ENCODE measurements at places on chromosomes 13 and 19.

DNA sequence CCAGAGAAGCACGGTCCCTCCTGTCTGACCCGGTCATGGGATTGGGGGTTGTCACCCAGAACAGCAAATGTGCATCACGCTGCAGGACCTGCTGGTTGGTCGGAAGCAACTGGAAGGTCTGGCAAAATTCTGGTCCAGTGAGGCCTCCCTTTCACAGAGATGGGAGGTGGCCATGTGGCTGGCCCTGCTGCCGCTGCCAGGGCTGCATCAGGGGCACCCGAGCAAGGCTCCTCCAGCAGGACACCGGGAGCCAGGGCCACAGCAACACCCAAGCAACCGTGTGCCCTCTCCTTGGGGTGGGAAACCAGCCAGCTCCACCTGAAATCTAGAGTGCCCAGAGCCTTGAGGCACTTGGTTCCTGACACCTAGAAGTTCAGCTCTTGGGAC is 11.5 kb upstream of the GAS6 start:
- DNase-seq = no peak

GRCh38 chr19:293436-294110 is 2.4 kb upstream of the PLPP2 start:
- no peak for DNase-seq

GRCh38 chr13:22169473-22169872 is 498.6 kb downstream of the FGF9 start:
- no peak for DNase-seq

GRCh38 chr19:32330213-32330857 is 15.1 kb upstream of the ZNF507 start:
- no peak for DNase-seq

GRCh38 chr19:40578442-40578908 is 1.8 kb downstream of the SHKBP1 start:
- no peak for DNase-seq

DNA sequence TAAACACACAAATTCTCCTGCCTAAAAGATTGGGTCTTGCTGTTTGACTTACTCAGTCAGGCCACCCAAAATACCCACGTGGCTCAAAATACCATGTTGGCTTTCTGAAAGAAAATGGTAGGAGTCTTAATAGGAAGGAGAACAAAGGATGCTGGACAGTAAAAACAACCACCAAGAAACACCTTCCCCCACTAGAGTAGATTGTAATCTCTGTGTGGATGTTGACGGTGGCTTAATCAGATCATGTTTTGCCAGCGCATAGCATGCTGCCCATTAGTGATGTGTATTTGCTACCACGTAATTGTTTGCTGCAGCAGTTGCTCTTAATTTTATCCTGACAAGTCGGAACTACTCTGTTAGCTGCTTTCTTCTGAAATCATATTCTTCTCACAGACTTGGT is 1229.3 kb upstream of the SLC10A2 start:
- no peak for DNase-seq

DNA sequence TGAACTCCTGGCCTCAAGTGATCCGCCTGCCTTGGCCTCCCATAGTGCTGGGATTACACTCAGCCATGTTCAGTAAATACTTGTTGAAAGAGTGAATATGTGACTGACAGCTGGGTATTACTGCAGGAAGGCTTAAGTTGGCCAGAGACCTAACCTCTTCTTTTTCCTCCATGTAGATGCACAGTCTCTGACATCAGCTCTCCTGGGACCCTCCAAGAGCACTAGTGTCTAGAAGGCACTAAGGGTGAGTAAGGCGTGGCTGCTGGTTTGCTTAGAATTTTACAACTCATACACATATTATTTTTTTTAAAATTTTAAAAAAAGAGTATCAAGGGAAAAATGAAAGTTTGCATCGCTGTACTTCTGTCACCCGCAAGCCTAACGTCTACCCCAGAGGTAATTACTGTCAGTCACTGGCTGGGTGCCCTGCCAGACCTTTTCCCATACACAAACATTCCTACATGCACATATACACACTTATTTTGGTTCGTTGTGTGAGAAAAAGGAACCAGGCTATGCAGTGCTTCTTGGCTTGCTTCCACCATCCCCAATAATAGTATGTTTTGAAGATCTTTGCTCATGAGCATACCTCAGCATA is 122.0 kb downstream of the SIPA1L3 start:
- no peak for DNase-seq

- DNase-seq = no peak
These were observed 60.2 kb downstream of the PEX11G start for GRCh38 chr19:7428651-7429113.

DNA sequence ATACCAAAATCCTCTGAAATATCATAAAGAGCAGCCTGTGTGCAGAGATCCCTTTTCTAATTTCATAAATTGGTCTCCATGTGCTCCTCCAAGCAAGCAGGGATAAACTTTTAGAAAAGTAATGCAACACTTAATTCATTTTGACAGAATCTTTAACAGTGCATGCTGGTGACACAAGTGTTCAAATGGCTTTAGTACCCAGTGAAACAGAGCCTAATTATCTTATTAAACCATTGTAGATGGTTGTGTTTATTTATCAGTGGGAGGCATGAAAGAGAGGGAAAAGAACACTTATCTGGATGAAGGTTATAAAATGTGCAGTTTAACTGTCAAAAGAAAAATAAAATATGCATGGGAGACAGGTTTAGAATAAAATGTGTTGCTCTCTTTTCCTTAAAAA is 945.0 kb upstream of the PCDH20 start:
- no peak for DNase-seq

- DNase-seq = no peak
These were observed 93.5 kb downstream of the ZDHHC20 start for GRCh38 chr13:21365574-21365973.

DNA sequence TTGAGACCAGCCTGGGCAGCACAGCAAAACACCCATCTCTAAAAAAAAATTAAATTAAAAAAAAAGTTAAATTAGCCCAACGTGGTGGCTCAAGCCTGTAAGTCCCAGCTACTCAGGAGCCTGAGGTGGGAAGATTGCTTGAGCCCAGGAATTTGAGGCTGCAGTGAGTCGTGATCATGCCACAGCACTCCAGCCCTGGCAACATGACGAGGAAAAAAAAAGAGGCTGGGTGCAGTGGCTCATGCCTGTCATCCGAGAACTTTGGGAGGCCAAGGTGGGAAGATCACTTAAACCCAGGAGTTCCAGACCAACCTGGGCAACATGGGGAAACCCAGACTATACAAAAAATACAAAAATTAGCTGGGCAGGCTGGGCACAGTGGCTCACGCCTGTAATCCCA is 2.2 kb upstream of the TMEM161A start:
- no peak for DNase-seq

- DNase-seq = no peak
These were observed 10.9 kb upstream of the CBY2 start for GRCh38 chr13:45691251-45691650.

DNA sequence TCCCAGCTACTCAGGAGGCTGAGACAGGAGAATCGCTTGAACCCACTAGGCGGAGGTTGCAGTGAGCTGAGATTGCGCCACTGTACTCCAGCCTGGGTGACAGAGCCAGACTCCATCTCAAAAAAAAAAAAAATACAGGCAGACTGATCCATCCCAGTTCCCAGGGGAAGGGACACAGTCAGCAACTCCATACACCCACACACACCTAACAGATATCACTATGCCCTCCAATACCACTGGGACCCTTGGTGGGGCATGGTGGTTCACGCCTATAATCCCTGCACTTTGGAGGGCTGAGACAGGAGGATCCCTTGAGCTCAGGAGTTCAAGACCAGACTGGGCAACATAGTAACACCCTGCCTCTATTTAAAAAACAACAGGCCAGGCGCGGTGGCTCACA is 2.6 kb downstream of the DPF1 start:
- no peak for DNase-seq

- DNase-seq = no peak
These were observed 1.9 kb upstream of the MADCAM1 start for GRCh38 chr19:494171-495080.

GRCh38 chr13:36101157-36101556 is 30.0 kb downstream of the DCLK1 start:
- DNase-seq = no peak

GRCh38 chr19:40605216-40605971 is 4.2 kb downstream of the LTBP4 start:
- DNase-seq = peak; percentile 65

All from T-helper 2 cell (primary cell).